GM23338 (cell line): ENCODE measurements at places on chromosomes 2 and 18. TPM values are rescaled to one million over a fixed set of nuclear protein-coding genes. Genes with fewer than 3 reads are reported as not detected.

The NYAP2 gene
- not detected in 2 replicates for total RNA-seq

GRCh38 chr2:176140513-176141317, 10.6 kb upstream of the HOXD4 start:
- H3K27ac ChIP-seq = no peak overlapping the region
- H3K4me1 ChIP-seq = peaks cover 19% of the 10 kb centered on the region
- H3K4me3 ChIP-seq = peak overlapping the region; percentile 64
- peak; percentile 87 for DNase-seq
- H3K36me3 ChIP-seq = no peaks in the 10 kb centered on the region

GRCh38 chr2:216775043-216775453, 79.7 kb upstream of the IGFBP5 start:
- H3K4me1 ChIP-seq = peaks cover 8% of the 10 kb centered on the region
- no peak overlapping the region for H3K27ac ChIP-seq

- H3K4me1 ChIP-seq = 0 out of 2 replicates have a peak, but pooled peaks cover 7% of the 10 kb centered on the region
- DNase-seq = no peak
- no peaks in the 10 kb centered on the region for H3K36me3 ChIP-seq
- H3K27ac ChIP-seq = no peak overlapping the region
- no peak overlapping the region for H3K4me3 ChIP-seq
Measured at GRCh38 chr2:142944264-142944663, 66.8 kb downstream of the KYNU start.

DNA sequence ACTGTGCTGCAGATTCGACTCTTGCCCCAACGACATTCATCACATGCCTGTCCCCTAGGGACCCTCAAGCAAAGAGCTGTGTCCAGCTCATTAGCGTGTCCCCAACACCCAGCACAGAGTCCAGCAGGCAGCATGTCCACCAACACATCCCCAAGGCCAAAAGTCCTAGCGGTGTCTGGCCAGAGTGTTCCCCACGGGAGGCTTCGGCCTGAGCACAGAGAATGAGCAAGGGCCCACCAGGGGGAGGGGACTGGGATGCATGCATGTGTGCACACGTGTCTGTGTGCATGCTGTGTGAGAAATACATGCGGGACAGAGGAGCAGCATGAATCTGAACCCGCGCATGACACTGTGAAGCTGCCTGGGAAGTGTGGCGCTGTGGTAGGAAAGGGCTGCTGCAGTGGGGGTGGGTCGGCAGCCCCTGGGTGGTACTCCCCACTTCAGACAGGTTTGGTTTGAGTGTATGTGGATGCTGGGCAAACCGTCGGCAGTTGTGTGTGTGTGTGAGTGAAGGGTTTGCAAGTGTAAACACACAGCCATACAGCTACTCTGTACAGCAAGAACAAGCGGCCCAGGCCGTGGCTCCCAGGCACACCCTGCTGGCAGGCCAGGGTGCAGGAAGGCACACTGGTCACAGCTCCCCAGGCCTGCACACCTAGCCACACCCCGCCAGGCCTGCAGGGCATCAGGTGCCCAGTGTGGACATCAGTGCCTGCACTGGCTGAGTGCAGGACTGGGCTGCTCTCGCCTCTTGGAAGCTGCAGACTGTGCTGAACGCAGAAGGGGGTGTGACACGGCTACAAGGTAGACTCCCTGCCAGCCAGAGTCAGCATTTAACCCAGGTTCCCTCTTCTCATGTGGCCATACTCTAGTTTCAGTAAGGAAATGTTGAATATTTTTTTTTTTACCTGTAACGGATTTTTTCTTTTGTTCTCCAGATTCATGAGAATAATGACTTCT, 19.5 kb upstream of the HES6 start:
- DNase-seq = no peak
- H3K4me3 ChIP-seq = no peak overlapping the region
- no peak overlapping the region for H3K27ac ChIP-seq

- H3K27ac ChIP-seq = no peak overlapping the region
- no peaks in the 10 kb centered on the region for H3K27me3 ChIP-seq
- peaks cover 14% of the 10 kb centered on the region for H3K4me1 ChIP-seq
- H3K36me3 ChIP-seq = no peaks in the 10 kb centered on the region
- no peak overlapping the region for H3K4me3 ChIP-seq
Measured at GRCh38 chr2:12980817-12981216, 264.1 kb downstream of the TRIB2 start.

DNA sequence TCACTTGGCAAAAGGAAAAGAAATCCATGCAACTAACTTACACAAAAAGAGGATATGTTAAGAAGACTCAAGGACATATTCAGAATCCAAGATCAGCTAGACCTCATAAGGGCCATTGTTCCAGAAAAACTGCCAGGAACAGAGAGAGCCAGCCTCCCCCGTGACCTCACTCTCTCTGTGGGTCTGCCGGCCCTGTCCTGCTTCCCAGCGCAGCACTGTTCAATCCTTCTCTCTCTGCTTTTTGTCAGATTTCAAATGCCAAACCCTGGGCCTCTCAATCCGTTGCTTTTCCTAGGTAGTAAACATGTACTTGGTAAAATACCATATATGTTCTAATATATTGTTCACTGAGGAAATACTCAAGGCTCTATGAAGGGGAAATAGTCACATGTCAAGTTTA, 40.0 kb upstream of the ACKR3 start:
- no peaks in the 10 kb centered on the region for H3K4me1 ChIP-seq
- H3K27me3 ChIP-seq = no peaks in the 10 kb centered on the region
- no peak overlapping the region for H3K27ac ChIP-seq
- DNase-seq = no peak
- no peak overlapping the region for H3K4me3 ChIP-seq

DNA sequence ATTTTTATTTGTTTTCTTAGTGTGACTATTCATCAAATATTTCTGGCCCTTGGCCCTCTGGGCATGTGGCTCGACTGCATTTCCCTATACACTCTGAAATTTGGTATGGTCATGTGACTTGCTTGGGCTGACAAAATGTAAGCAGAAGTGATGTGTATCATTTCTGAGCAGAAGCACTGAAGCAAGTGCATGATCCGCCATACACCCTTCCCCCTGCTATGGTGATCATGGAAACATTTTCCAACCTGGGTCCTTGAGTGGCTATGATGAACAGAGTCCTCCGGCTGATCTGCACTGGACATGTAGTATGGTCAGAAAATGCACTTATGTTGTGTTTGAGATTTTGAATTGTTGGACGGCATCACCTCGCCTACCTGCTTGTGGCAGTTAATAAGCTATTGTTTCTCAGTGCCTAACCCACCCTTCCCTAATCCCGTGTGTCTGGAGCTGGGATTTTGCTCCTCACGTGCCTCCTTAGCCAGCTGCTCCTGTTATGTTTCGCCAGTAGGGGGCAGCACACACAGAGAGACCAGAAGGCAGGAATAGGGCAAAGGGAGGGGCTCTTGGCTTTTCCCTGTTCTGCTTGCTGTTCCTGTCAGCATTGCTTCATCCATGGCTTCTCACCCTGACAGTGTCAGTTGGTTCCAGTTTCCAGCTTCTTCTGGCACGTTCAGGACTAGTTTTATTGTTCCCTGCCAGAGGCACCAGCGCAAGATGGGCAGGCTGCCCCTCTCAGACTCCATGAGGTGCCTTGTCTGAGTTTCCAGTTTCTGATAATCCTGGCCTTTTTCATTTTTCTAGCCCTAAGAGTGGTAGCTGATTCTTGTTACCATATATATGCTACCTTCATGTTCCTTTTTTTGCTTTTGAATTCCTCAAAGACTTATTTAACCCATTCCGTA, 207.4 kb downstream of the ARL6IP6 start:
- H3K36me3 ChIP-seq = no peaks in the 10 kb centered on the region
- DNase-seq = peak; percentile 92

- H3K4me1 ChIP-seq = peaks cover 9% of the 10 kb centered on the region; the same call in 1 of the 2 replicates
- H3K27ac ChIP-seq = no peak overlapping the region
- DNase-seq = no peak
- no peaks in the 10 kb centered on the region for H3K27me3 ChIP-seq
Measured at GRCh38 chr2:142544173-142544572, 333.3 kb upstream of the KYNU start.

DNA sequence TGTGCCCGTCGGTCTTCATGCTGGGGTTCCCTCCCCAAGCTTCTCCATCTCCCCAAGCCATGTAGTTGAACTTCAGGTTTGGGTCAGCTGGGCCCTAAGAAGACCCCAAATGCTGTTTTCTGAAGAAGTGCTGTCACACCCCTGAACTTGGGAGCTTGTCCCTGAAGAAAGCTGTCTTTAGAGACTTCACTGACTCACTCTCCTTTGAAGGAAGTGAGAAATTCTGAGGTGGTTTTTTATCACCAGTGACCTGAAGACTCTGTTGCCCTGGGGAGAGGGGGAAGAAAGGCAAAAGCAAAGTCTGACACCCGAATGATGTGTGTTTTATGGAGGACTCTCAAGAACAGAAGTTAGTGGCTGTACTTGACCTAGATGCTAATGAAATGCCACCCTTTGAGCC, 83.6 kb upstream of the BCL2L11 start:
- no peaks in the 10 kb centered on the region for H3K4me1 ChIP-seq
- H3K27me3 ChIP-seq = no peaks in the 10 kb centered on the region
- H3K4me3 ChIP-seq = no peak overlapping the region
